CD4-positive, alpha-beta T cell treated with Interleukin-15 for 1 hour (primary cell): ENCODE measurements at places on chromosomes 12 and 14.

- no peak for DNase-seq
Observed at GRCh38 chr12:95993907-95994306, 2.2 kb downstream of the HAL start.

DNA sequence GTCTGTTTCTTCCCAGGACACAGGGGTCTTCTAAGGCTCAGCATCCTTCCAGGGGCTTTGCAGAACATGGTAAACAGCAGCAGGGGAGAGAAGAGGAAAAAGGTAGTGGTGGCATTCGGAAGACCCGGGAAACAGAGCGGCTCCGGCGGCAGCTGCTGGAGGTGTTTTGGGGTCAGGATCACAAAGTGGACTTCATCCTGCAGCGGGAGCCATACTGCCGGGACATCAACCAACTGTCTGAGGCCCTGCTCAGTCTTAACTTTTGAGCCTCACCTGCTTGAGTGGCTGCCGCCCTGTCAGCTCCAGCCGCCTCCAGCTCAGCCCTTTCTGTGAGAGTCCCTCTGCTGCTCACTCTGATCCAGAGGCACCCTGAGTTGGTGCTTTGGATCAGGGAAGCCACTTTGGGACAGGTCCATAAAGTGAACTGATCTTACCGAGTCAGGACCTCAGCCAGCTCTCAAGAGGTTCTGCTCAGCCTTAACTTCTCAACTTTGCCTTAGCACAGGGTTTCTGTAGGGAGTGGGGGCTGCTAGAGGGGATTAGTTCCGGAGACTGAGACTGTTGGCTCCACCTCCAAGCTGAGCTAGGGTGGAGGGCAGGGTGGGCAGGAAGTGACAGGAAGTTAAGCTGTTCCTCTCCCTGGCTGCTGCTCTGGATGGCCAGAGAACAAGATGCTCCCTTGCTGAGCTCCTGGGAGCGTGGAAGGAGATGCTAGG is 5.4 kb downstream of the SDR39U1 start:
- no peak for DNase-seq

GRCh38 chr12:103830730-103831320 is 10.2 kb downstream of the NT5DC3 start:
- DNase-seq, result no peak

DNA sequence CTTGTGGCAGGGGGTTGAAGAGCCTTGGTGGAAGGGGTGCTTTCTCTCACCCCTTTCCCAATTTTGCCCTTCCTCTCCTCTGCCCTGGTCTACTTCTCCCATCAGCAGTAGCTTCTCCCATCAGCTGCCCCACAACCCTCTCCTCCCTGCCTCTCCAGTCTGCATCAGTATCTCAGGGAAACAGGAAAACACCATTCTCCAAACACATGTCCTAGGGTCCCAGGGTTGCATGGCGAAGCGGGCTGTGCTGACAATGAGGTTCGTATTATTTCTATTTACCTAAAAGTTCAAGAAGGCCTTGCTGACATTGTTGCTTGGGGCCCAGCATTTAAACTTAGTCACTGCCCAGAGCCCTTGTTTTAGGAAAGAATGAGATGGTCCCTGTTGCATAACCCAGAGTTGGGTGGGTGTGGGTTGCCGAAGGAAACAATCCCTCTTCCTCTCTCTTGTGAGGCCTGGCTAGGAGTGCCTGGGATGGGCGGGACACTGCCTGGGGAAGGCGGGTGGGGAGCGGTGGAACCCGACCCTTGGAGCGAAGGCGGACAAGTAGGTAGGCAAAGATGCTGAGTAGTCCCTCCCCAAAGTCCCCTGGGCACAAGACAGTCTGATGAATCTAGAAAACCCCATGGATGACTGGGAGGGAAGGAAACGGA is 1.3 kb upstream of the IGFBP6 start:
- DNase-seq, result no peak

- DNase-seq, result no peak
Observed at GRCh38 chr12:50187084-50187900, 20.1 kb upstream of the CERS5 start.

DNA sequence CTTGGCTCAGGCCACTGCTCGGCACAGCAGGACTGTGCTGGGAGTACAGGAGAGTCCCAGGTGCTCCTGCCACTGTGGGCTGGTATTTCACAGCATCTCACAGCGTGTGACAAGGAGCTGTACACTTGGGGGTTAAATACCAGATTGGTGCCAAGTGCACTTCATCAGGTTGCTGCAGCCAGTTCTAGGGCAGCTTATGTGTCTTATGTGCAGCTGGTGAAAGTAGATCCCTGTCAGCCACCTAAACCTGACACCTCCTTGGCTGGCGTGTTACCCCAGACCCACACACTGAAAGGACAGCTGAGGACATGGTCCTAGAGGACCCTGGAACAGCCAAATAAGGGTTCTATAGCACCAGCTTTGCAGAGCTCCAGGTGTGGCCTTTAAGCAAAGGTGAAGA is 18.9 kb downstream of the PLEKHH1 start:
- no peak for DNase-seq

- no peak for DNase-seq
Observed at GRCh38 chr14:72755766-72756165, 138.1 kb downstream of the DPF3 start.

DNA sequence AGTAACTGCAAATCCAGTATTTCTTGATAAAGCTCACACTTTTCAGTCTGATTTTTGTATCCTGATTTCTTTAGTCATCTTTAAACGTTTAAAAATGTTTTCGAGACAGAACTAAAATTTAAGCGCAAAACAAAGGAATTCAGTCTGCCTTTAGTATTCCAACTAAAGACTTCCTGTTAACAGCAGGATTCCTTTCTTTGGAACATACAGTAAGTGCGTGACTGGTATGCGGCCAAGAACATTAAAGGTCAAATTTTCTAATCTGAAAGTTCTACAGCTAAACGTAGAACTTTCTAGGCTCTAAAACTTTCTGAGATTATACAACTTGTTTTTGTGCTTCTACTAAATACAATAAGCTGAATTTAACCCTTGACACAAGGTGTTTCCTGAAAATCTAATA is 9.9 kb downstream of the SAV1 start:
- no peak for DNase-seq

DNA sequence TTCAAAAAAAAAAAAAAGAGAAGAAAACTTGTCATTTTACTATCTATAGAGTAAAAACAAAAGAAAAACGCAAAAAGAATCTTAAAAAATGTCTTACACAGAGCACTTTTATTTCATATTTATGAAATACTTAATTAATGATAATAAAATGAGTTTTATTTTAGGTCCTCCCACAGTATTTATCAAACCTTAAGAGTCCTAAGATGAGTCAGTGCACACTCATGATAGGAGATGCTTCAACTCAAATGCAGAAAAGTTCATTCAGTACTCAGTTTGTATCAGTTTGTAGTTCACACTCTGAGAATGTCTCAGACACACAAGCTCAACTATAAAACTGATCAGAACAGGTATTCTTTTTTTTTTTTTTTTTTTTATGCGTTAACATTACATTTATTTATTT is 41.7 kb downstream of the TRIM9 start:
- no peak for DNase-seq

- DNase-seq, result no peak
Observed at GRCh38 chr14:69955855-69956845, 76.9 kb downstream of the SMOC1 start.

DNA sequence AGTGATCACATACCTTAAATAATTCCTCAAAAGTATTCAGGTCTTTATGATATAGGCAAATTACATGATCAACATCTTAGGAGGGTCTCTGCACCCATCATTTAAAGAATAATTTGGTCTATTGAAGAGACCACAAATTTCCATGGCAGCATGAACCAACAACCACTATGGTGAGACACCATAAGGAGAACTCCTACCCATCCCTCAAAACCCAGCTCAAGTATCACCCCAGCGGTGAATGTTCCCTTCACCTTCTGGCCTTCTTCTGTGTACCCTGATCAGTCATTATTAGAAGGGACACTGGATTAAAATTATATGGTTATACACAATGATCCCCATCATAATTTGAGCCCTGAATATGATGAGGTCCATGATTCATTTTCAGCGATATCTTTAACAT is 81.5 kb downstream of the DICER1 start:
- DNase-seq, result no peak

DNA sequence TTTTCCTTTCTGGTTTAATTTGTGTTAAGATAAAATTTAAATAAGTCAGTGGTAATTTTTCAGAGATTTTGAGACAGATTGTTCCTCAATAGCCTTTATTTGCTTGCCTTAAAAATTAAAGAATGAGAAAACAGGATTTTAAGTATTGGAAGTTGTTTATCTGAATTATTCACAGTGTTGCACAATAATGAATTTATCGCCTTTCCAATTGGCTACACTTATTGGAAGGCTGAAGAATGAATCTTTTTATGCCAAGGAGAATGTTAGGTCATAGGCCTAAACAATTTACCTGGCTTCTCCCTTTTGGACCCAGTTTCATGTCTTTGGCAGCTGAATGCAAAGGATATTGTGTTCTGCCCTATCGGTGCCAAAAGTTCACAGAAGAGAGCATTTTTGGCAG is 250.2 kb downstream of the NPAS3 start:
- DNase-seq, result no peak

- no peak for DNase-seq
Observed at GRCh38 chr12:90343966-90344365, 611.0 kb downstream of the CCER1 start.

DNA sequence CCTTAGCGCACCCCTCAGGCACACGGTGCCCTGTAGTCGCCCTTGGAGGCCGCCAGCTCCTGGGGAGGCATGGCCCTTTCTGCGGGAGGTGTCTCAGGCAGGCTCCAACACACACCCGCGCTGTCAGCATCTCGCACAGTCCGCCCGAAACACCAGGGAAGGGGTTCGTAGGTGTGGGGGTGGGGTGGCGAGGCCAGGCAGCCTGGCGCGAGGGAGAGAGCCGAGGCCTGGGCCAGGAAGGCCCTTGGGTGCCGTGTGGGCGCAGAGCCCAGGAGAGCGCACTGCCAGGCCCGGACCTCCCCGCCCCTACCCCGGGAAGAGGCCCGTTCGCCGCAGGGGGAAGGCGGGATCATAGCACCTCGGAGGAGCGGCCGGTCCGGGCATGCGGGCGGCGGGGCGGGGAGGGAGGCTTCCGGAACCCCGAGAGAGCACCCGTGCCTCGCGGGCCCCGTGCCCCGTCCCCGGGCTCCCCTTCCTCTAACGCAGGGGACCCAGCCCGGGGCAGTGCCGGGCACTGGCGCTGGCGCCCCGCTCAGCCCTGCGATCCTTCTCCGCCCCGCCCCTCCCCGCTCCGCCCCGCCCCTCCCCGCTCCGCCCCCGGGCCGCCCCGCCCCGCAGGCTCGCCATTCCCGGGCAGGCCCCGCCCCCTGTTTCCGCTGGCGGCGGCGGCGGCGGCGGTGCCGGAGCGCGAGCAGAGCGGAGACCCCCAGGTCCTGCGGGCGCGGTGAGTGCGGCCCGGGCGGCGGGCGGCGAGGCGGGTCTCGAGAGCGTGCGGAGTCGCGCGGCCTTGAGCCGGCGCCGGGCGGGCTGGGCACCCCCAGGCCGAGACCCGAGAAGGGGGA is at the start of gene TSPAN9:
TSPAN9 (plus strand) TSS at position 650 of the 842 bp plus-strand sequence. CDS start 123,815 bp downstream, outside the sequence.
- DNase-seq, result peak; percentile 51

- DNase-seq, result no peak
Observed at GRCh38 chr14:51188566-51189185, 51.4 kb upstream of the TMX1 start.
